ENCODE measurements at places on chromosomes 2 and 18.

DNA sequence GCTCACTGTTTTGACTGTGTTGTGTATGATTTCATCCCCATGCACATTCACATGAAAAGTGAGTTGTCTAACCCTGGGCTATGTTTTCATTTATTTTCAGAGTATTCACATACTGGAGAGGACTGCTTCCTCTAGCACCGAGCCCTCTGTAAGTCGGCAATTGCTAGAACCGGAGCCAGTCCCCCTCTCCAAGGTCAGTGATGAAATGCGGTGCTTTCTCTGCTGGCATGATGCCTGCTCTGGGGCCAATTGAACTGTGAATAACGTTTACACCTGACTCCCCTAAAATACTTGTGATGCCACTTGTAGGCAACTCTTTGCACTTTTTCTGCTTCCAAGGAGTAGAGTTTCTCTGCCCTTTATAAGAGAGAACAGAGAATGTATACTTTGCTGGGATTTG, 126.9 kb downstream of the PRKRA start:
- DNase-seq: no peak

GRCh38 chr2:121080013-121080772, 204.8 kb downstream of the TFCP2L1 start:
- DNase-seq: peak; percentile 67

DNA sequence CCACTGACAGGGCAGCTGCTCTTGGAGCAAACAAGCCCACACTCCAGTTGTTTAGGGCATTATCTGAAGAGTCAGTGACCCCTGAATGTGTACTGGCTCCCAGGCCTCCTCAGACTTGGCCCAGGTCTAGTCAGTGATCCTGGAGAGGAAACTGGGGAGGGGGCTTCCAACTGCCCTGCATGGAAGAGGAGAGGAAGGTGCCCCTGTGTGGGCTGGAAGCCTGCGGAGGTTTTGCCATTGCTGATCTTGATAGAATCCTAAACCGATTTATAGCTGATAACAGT, 197.4 kb downstream of the MGAT5 start:
- DNase-seq: no peak

DNA sequence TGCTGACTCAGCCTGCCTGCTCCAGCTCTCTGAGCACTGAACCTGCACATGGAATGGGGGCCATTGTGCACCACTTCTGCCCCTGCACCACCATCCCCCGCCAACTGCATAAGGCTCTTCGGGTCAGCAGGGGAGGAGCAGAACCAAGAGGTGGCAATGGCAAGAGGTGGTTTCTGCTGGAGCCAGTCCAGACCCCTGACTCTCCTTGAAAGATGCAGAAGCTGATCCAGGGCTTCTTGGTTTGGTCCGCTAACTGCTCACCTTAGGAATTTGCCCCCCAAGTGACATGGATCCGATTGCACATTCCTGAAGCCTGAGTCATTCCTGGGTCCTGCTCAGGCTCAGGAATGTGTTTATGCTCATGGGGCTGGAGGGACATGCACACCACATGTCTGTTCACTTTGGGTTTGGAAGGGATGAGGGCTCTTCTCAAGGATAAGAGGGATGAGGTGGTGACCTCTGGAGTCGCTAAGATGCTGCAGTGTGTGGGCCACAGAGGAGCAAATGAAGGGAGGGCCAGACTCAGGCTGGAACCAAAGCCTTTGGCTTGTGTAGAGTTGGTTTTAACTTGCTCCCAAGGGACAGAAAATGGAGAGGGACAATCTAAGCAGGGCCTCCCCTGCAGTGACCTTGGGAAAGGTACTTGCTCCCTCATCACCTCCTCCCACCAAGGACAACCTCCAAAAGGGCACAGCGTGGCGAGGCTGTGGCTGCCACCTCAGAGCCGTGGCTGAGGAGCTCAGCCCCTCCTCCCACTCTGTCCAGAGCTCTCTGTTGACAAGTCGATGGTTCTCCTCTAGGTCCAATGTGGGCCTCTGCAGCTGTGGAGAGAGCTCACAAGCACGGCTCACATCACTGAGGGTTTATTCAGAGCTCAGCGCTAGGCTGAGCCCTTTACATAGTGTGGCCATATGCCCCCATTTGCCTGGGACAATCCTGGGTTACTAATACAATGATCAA, 66.2 kb downstream of the HS1BP3 start:
- peak; percentile 98 for DNase-seq

DNA sequence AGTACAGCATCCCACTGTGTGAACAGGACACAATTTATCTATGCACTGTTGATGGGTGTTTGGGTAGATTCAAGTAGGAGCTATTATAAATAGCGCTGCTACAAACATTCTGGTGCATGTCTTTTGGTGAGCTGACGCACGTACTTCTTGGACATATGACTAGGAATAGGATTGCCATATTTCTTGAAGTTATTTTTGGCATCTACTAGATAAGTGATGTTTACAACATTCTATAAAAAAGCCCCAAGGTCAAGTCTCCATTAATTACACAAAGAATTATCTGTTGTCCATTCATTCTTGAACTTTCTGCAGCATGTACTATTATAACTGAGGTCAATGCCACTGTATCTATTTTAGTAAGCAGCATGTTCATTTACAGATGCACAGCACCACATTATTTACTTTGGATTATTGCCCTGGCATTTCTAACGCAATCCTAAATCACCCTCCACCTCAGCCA, 225.5 kb upstream of the TMEM200C start:
- no peak for DNase-seq

DNA sequence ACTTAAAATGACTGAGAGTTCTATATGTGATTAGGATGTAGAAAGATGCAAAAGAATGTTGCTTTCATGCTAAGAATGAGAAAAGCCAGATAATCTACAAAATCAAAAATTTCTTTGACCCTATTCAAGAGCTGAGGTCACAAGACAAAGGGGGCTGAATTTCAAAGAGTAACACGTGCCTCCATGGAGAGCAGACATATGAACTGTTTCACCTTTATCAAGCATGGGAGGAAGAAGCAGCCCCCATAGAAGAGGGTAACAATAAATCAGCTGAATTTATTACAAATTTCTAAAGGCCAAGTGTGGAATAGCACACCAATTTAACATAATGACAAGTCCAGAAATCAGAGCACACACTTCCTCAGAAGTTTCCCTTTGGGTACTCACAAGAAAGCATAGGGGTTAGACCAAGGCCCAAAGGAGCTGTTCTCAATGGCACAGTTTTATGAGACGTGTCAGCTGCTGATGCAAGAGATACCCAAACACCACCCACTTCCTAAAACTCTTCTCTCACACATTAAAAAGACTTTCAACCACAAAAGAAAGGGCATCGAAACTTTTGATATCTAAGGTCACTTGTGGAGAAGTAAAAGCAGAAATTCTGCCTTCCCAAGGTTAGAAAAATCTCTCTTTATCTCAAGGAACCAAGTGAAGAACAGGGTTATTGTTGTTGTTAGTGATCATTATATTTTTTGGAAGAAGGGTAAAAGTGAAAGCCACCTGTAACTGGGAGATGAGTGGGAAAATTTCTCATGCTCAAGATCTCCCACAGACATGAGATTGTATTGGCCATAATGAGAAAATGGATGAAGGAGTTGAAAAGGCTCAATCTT, 950.1 kb downstream of the TRIB2 start:
- DNase-seq: no peak

DNA sequence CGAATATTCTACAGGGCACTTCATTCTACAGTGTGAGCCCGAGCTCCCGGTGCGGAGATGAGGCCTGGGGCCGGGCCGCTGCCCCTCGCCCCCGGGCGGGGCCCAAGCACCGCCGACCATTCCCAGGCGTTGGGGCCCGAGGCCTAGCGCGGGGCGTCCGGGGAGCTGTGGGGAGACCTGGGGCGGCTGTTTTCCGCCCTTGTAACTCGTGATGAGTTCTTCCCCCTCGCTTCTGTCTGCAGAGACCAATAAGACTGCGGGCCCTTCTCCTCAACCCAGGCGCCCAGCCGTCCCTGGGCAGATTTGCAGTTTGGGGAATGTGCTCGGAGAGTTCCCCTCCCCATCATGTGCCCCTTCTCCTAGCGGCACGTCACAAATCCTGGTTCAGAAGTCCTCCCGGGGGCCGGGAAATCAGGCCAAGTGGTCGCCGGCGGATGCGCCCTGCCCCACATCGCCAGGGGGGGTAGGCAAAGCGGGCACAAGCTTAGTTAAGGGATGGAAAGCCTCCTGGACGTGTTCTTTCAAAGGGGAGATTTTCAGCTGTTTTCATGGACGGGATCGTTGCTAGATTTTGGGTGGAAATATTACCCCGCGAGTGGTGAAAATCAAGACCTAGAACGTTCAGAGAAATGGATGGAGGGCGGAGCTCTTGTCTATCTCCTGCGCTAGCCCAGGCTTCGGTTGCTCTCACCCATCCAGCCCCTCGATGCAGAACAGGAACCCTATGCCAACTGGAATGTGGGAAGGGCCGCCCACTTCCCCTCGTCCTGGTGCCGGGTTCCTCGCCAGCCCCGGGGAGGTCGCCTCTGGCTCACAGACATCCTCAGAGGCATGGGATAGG, 18.8 kb upstream of the HAAO start:
- no peak for DNase-seq

DNA sequence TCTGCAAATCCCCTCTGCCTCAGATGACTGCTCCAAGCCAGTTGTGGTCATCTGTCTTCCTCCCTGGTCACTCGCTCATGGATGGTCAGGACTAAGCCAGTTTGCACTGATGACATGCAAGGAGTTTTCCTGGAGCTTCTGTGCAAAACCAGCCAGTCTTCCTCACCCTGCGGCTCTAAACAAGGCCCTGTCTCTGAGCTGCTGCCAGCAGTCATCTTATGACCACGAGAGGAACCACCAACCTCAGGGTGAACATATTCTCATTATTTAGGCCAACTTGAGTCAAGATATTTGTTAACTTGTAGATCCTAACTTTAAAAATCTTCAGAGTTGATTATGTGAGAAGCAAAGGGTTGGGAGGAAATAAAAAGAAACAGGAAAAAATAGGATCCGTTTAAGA, 119.9 kb upstream of the CAB39 start:
- DNase-seq: no peak

DNA sequence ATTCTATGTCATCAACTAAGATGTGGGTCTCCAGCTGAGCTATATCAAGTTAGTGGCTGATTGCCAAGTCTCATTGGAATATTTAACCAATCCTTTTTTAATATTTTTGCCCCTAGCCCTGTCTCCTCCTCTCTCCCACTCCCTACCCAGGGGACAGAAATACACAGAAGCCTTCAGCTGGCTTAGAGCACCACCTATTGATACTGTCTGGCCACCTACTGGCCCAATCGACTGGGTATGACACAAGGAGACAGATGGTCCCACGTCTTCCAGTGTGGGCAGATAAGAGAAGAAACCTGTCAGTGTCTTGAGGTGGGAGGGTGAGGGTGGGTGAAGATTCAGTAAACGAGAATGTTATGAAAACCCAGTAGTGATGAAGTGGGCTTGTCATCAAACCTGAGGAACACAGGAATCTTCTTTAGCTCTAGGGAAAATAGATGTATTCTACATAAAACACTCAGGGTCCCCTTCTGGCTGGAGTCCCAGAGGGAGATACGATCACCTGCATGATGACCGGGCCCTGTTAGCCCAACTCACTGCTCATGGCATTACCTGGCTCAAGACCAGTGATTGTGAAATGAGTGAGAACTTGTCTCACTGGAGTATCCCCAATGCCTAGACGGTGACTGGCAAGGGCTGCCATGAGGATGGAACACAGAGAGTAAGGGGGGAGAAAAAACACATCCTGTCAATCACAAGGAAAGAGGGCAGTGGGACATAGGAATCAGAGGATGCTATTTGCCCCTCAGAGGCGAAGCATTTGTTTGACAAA, 26.7 kb downstream of the POLR1A start:
- peak; percentile 68 for DNase-seq

DNA sequence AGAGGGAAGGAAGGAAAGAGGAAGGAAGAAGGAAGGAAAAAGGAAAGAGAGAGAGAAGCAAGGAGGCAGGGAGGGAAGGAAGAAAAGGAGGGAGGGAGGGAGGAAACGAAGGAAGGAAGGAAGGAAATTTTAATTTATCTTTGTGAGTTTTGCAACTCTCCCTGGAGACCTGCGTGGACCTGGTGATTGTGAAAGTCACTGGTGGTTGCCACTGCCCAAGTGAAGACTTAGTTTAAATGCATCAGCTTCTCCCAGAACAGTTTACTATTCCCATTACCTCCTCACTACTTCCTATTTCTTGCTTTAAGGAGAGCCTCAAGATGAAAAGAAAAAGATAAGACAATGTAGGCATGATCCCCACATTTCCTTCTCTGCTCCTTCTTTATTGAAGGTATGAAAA, 68.8 kb downstream of the ACVR1C start:
- no peak for DNase-seq

GRCh38 chr2:99520813-99521212, 31.0 kb upstream of the REV1 start:
- DNase-seq: no peak

DNA sequence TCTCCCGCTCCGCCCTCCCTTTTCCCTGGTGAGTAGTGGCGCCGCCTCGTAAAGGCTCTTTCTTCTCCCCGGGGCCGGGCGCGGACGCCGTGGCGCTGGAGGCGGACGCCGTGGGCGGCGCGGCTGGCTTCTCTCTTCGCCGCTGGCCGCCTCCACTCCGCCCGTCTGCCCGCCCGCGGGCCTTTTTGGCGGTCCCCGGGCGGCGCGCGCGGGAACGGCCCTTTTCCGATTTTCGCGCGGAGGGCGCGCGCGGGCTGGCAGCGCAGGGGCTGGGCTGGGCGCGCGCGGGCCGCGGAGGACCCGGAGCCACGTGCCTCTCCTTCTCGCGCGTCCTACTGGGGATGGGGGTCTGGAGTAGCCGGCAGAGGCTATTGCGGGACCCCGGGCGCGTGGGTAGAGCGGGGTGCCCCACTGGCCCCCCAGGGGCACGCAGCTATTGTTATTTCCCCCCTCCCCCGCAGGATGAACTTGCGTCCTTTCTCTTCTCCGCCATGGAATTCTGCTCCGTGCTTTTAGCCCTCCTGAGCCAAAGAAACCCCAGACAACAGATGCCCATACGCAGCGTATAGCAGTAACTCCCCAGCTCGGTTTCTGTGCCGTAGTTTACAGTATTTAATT, 472 bp downstream of the SLC20A1 start:
- no peak for DNase-seq

DNA sequence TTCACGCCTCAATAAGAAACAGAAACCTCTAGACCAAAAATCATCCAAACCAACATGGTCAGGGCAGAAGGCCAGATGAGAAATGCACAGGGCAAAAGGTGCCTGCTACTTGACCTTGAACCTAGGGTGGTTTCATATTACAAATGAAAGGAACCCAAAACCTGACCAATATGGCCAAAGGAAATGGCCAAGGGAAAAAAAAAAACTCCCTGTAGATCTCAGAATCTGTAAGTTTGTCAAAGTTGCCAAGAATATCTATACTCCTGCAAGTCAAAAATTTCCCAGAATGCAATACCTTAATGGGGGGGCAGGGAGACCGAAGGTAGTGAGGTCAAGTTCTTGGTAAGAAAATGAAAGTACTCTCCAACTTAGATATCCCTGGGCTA, 47.2 kb downstream of the HIBCH start:
- DNase-seq: no peak

DNA sequence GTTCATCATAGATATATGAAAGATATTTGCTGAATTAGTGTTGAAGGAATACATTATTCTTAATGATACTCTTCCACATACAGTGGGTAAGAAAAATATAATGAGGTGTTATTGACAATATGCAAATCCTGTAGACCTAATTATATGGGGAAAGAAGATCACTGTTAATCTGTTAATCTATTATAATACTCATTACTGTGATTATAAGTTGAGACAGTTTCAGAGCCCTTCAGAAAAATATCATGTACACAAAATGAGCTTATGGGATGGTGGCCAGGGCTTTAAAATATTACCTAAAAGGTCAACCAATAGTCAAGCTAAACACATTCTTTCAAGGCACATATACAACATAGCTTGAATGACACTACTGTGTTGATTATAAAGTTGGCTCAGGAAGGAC, 163.5 kb downstream of the NOL4 start:
- DNase-seq: no peak

Measured in HTR-8/SVneo (cell line).